ENCODE measurements at places on chromosomes 2 and 18.

DNA sequence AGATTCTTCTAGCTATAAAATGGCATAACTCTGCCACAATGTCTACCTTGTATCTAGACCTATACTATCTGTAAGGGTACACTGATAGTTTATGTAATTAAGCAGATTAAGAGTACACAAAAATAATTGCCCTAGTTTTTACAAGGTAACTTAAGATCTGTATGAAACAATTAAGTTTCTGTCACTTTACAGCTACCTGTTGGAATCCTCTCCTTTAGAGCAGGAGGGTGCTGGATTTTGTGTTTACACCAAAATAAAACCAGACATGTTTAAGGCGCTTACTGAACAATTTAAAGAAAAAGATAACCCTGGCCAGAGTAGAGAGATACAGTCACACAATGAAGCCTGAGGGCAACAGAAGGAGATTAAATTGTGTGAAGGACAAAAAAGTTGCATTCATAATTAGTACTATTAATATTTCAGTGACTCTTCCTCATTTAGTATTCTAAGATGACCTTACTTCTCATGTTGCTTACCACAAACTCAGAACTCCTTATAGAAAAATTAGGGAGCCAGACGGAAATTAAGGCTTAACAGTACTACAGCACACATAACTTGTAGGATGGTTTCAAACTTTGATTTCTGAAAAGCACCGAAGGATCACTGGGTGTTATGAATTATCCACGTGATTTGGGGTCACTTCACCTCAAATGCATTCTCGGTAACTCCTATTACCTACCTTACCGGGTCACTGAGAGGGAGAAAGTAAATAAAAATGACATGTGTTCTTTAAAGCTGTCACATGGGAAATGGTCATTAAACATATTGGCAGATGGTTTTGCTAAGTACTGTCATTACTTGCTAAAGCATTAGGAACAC is 1.0 kb downstream of the DARS1 start:
- H3K4me3 ChIP-seq = peak overlapping the region; percentile 100
- no peaks in the 10 kb centered on the region for H3K27me3 ChIP-seq
- DNase-seq = no peak
- H3K36me3 ChIP-seq = peaks cover 3% of the 10 kb centered on the region

- no peaks in the 10 kb centered on the region for H3K27me3 ChIP-seq
- no peak overlapping the region for H3K4me3 ChIP-seq
These were observed 63.8 kb upstream of the ZC3H15 start for GRCh38 chr2:186422226-186422625.

GRCh38 chr2:128008074-128008672 is 19.7 kb downstream of the SAP130 start:
- DNase-seq = no peak
- no peaks in the 10 kb centered on the region for H3K27me3 ChIP-seq
- H3K4me1 ChIP-seq = no peaks in the 10 kb centered on the region
- no peak overlapping the region for H3K4me3 ChIP-seq

GRCh38 chr2:151632993-151633565 is 101.2 kb downstream of the NEB start:
- no peaks in the 10 kb centered on the region for H3K4me1 ChIP-seq
- DNase-seq = peak; percentile 53
- no peaks in the 10 kb centered on the region for H3K36me3 ChIP-seq

DNA sequence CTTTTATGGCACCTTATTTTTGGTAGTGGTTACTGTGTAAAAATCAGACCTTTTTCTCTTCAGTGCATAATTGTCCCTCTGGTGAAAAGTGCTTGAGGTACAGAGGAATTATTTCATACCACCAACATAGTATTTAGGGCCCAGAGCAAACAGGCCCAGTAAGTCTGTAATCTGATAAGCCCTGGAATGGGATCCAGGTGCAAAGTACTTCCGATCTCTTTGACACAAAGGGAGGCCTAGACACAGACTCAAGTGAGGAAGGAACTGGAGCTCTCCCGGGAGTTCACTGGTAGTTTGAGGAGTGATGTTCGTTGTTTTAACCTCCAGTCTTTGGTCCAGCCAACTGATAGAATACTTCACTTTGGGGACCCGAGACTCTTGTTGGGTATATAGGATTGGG is 57.4 kb downstream of the RAB31 start:
- H3K27ac ChIP-seq = no peak overlapping the region
- no peak overlapping the region for H3K4me3 ChIP-seq
- H3K27me3 ChIP-seq = no peaks in the 10 kb centered on the region
- DNase-seq = no peak

GRCh38 chr18:26536664-26537063 is 11.7 kb downstream of the KCTD1 start:
- H3K27ac ChIP-seq = no peak overlapping the region
- DNase-seq = peak; percentile 20
- H3K36me3 ChIP-seq = no peaks in the 10 kb centered on the region
- no peaks in the 10 kb centered on the region for H3K4me1 ChIP-seq
- H3K4me3 ChIP-seq = no peak overlapping the region
